ENCODE measurements at places on chromosomes 2 and 18.

DNA sequence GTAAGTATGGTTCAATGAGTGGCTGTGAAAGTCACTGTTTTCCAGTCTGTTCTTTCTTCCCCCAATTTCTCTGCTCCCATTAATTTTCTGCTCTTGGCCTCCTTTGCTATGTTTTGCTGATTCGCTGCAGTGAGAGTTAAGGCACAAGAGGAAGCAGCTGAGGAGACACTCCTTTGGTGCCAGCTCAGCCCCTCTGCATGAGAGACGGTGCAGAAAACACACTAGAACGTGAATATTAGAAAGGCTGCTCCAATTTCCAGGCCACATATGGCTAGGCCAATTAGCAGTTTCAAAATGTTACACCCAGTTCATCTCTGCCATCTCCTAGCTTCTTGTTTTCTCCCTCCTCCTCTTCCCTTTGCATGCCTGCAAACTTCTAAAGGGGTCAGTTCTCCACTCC is 38.9 kb downstream of the AKAIN1 start:
- DNase-seq: no peak

GRCh38 chr2:64448041-64448426 is 5.9 kb upstream of the LGALSL start:
- no peak for DNase-seq

- DNase-seq: no peak
Measured at GRCh38 chr2:172087207-172087779, 2.0 kb downstream of the DLX1 start.

DNA sequence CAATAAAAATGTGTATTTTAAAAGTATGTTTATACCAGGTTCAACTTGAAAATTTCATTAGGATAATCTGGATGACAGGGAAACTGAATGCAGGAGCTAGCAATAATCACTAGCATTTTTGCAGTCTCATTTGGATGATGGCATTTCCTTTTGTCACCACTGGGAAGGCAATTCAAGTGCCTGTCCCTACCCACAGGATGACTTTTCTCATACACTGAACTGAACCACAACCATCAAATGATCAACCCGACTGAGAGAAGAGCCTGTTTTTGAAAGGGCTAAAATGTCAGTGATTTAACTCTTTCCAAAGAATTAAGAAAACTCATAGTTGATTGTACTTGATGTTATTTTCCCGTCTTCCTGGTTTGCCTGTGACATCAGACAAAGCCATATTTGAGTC is 115.0 kb downstream of the FAM124B start:
- no peak for DNase-seq

DNA sequence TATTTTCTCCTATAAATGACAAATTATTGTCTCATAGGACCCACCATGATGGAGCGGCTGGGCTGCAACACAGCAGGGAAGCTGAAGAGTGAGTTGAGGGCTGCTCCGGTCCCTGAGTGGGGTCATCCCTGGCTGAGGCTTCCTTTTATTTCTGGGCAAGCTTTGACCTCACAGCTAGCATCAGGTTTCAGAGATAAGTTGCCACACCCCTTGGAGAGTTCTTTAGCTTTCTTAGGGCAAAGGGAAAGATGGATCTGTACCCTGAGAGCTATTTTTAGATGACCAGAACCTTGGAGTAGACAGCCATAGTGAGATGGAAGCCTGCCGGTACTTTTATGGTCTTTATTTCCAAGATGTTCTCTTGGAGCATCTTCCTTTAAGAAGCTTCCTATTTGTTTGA is 11.5 kb downstream of the MYL1 start:
- DNase-seq: no peak

All from stimulated activated CD8-positive, alpha-beta memory T cell treated with anti-CD3 and anti-CD28 coated beads, Interleukin-7, amount 100 ng/mL, for 24 hours (primary cell).